Right renal cortex interstitium (tissue), 3 donors: ENCODE measurements at places on chromosomes 5 and 9. TPM values are rescaled to one million over a fixed set of nuclear protein-coding genes. Genes with fewer than 3 reads are reported as not detected.

- DNase-seq, result no peak
Observed at GRCh38 chr5:59055745-59056448, 473.0 kb downstream of the RAB3C start.

PCDHGA4 gene
- polyA plus RNA-seq, result 2.2 TPM

DNA sequence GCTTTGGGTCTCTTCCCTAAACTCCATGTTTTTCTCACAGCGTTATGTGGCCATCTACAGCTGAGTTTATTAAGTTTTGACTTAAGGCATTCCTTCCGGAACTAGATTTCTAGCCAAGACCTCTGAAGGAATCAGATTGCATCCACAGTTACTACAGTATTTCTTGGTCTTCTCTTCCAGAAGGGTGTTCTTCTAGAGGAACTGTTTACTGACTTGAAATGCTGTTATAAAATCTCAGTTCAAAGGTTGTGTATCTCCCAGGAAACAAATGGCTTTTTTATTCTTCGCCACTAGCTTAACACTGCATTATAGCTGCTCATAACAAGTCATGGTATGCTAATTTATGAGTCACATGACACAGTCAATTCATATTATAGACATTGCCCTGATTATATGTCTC is 55.3 kb upstream of the RAD23B start:
- no peak for DNase-seq

GRCh38 chr9:90637626-90638025 is 5.0 kb downstream of the DIRAS2 start:
- DNase-seq, result no peak

- DNase-seq, result no peak
Observed at GRCh38 chr5:128144491-128144890, 60.9 kb downstream of the SLC12A2 start.

SNAPC3 gene
- 43.7 TPM for polyA plus RNA-seq

GRCh38 chr5:103330875-103331274 is 72.3 kb downstream of the MACIR start:
- DNase-seq, result no peak
